Stimulated activated naive CD8-positive, alpha-beta T cell treated with anti-CD3 and anti-CD28 coated beads, Interleukin-15, Interleukin-2, amounts not matched to agents 100 U/mL and 50 U/mL, for 24 hours (primary cell): ENCODE measurements at places on chromosomes 12 and 14.
A peak's percentile ranks its signal among the peaks of the same experiment; 100 is the strongest.

GRCh38 chr12:50003595-50003994 is 21.7 kb downstream of the RACGAP1 start:
- DNase-seq, result no peak

GRCh38 chr12:83097643-83098342 is 411.1 kb downstream of the TMTC2 start:
- no peak for DNase-seq

GRCh38 chr14:63192085-63192484 is 12.2 kb upstream of the RHOJ start:
- DNase-seq, result no peak

DNA sequence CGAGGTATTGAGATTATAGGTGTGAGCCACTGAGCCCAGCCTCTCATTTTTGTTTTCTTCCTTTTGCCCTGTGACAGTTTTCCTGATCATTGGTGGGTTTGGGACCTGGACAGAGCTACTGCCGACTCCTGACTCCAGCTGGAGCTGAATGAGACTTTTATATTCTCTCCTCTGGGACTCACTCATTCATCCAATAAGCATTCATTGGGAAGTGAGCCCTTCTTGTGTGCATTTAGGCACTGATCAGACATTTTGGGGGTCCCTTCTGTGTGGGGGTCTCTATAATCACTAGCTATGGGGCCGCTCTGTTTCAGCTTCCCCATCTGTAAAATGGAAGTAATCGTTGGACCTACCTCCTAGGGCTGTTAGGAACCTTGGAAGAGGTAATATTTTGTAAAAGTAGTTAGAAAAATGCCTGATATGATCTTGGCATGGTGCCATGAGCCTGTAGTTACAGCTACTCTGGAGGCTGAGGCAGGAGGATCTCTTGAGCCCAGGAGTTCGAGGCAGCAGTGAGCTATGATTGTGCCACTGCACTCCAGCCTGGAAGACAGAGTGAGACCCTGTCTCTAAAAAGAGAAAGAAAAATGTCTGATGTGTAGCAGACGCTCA is 7.2 kb downstream of the SH2B3 start:
- no peak for DNase-seq

- no peak for DNase-seq
These were observed 114.9 kb downstream of the KIF26A start for GRCh38 chr14:104253223-104253822.

DNA sequence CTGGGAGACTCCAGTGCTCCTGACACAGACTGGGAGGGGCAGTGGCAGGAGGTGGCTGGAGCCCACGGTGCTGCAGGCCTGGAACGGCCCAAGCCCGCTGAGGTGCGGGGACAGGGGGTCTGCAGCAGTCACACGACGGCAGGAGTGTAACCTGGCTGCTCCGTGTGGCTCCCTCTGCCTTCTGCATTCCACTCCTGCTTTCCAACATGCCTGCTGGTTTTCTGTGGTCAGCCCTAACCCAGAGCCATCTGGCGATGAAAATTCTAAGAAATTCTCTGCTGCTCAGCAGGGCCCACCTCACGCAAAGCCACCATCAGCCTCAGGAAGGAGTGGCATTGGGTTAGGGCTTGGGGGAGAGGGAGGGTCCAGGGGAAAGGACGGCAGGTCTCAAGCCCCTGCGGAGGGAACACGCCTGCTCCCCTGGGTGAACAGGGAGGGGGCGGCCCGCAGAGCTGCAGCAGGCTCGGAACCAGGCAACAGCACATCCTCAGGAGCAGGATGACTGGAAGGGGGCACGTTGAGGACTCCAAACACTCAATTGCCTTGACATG is 5.0 kb upstream of the FBRSL1 start:
- DNase-seq, result no peak

DNA sequence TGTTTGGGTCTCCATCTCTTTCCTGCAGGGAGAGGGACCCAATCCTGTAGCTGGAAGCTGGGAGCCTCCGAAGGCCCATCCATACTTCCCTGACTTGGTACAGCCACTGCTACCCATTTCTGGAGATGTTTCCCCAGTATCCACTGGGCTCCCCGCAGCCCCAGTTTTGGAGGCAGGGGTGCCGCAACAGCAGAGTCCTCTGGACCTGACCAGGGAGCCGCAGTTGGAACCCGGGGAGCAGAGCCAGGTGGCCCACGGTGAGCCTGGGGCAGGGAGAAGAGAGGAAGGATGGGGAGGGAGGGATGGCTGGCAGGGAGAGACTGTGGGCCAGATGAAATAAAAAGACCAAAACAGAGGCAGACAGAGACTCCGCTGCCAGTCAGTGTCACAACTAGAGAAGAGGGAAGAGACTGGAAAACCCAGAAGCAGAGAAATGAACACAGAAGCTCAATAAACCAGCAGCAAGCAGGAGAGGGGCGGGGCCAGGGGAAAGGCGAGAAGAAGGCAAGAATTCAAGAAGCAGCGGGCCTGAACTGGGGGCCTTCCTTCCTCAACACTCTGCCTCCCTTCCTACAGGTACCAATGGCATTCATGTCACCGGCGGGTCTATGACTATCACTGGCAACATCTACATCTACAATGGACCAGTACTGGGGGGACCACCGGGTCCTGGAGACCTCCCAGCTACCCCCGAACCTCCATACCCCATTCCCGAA is 6.3 kb downstream of the LTBR start:
- DNase-seq, result no peak

- DNase-seq, result no peak
These were observed 88.4 kb downstream of the TMCC3 start for GRCh38 chr12:94561943-94562411.

DNA sequence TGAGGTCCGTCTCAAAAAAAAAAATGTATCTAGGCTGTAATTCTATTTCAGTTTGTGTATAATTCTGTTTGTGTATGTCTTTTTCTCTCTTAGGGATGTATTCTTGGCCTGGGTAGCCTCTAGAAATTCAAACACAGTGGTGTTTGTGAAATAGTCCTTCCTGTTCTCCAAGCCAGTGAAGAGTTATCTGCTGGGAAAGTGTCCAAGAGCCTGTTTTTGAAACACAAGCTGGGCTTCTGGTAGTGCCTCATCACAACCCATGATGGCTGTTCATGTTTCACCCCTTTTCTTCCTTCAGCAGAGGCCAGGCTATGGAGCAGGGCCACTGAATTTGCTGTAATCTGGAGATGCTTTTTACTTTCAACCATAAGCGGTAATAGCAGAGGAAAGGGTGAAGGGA is 14.7 kb downstream of the METTL3 start:
- DNase-seq, result no peak

GRCh38 chr12:9331218-9331626 is 123.0 kb upstream of the PZP start:
- peak; percentile 77 for DNase-seq

DNA sequence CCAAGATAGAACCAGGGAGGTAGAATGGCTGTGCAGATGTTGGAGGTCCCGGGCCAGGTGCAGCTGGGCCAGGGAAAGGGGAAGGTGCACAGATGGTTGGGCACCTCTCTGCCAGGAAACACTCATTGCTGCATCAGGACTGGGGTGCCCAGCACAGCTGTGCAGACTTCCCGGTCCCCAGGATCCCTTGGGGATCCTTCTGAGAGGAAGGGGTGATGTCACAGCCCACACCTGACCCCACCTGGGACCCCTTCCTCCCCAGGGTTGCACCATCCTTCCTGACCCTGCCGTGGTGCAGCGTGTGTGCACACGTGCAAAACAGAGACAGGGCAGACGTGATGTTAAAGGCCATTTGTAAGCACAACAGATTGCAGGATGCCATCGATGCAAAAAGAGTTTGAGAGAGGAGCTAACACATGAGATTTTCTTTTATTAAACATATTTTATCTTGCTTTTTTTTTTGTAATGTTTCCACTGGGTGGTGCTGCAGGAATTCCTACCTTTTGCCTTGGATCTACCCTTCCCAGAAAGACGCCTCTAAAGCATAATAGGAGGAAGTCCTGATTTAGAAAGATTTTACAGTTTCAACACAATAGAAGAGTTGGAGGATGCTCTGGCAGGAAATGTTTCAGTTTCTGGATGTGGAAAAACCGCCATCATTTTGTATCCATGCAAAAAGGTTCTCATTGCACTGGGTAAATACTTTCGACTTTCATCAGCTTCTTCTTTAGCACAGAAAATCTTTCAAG is 14.8 kb downstream of the ELK3 start:
- DNase-seq, result no peak

DNA sequence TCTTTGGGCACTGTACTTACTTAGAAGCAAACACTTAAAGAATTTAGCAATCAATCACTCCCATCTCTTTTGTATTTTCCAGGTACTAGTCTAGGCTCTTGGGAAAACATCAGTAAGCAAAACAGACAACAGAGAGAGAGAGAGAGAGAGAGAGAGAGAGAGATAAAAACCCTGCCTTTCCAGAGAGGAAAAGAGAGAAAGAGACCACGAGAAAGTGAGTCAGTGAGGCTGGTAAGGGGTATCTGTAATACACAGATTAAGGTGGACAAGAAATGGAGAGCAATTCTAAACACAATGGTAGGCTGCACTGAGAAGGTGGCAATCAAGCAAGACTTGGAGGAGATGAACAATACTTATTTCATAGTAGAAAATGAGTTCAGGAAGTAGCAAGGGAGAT is 119.9 kb upstream of the OVCH1 start:
- DNase-seq, result no peak

- DNase-seq, result no peak
These were observed 166.4 kb upstream of the FKBP4 start for GRCh38 chr12:2628401-2628800.

DNA sequence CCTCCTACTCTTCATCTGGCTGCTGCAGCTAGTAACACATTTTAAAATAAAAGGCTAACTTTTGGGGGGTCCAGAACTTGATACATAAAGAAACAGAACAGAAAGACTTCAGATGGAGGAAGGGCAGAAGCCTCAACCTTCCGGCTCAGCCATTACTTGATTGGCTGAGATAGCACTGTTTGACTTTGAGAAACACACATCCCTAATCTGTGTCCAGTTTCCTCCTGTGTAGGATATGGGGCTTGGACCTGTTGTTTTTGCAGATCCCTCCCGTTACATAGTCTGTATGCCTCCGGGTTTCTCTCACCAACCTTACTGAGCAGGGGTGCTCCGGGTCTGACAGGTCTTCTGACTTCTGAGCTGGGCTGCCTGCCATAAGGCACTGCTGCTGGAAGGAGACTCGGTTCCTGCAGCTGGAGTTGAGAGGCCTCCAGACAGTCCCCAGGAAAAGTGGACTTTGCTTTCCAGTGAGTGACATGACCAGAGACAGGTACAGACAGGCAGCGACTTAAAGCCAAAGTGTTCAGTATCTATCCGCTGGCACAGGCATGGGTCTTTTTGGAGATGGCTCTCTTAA is 8.3 kb upstream of the ZNF641 start:
- DNase-seq, result no peak

DNA sequence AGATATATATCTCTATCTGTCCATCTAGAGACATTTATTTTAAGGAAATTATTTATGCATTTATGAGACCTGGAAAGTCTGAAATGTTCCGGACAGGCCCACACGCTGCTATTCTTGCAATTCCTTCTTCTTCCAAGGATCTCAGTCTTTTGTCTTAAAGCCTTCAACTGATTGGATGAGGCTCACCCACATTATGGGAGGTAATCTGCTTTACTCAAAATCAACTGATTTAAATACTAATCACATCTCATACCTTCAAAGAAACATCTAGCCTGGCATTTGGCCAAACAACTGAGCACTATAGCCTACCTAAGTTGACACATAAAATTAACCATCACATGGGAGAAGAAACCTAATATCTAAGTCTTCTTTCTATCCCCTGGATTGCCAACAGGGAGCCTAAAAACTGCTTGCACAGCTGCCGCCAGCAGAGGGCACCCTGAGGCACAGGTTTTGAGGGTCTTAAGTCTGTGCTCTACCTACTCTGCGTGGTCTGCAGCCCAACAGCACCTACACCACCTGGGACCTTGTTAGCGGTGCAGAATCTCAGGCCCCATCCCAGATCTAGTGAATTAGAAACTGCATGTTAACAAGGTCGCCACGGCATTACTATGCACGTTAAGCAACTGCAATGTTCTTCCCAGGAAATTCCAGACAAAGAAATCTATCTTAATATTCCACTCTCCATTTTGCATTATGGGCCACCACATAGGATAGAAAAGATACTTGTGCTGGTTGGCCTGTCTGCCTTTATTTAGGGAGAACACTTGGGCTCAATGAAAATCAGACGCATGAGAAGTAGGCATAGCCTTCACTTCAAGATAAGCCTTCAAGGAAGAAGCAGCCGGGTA is 249.7 kb downstream of the FOXG1 start:
- DNase-seq, result peak; percentile 34

- no peak for DNase-seq
These were observed 266.4 kb downstream of the SSPN start for GRCh38 chr12:26461776-26462175.

GRCh38 chr12:123270214-123271000 is 1.2 kb downstream of the CDK2AP1 start:
- DNase-seq, result peak; percentile 50

- no peak for DNase-seq
These were observed 8.5 kb downstream of the C1S start for GRCh38 chr12:7068994-7069346.
